ENCODE measurements at places on chromosomes 4 and X.

DNA sequence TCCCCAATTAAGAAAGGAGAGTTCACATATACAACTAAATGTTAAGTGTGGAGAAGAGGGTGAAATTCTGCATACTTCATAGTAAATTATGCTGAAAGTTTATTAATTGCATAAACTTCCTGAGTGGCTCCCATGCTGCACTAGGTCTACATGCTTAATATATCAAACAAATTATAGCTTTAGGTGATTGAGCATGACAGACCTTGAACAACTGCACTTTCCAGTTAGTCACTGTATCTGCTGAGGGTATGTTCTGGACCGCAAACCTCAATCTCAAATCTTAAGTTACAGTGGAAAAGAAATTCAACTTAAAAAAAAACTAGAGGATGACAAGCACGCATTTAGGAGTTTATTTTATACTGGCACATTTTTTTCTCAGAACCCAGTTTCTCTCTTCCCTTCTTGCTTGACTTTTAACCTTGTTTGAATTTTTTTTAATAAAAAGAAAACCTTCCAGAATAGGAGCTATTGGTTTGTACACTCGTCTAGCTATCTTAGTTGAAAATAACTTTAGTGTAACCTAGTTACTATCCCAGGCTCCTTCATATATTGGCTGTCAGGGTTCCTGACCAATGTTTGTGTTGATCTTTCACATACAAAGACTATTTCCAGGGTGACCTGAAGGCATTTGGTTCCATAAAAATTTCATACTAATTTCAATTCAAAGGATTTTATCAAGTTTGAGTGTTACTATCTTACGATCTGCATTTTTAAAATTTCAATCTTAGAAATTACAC lies 10.2 kb upstream of the FAM120C start:
- DNase-seq = no peak

GRCh38 chr4:111650146-111650545 lies 495.1 kb upstream of the FAM241A start:
- DNase-seq = no peak

GRCh38 chr4:129994715-129995114 lies 898.8 kb downstream of the C4orf33 start:
- DNase-seq = no peak

- DNase-seq = no peak
These were observed 36.5 kb upstream of the PPM1K start for GRCh38 chr4:88320780-88321373.

DNA sequence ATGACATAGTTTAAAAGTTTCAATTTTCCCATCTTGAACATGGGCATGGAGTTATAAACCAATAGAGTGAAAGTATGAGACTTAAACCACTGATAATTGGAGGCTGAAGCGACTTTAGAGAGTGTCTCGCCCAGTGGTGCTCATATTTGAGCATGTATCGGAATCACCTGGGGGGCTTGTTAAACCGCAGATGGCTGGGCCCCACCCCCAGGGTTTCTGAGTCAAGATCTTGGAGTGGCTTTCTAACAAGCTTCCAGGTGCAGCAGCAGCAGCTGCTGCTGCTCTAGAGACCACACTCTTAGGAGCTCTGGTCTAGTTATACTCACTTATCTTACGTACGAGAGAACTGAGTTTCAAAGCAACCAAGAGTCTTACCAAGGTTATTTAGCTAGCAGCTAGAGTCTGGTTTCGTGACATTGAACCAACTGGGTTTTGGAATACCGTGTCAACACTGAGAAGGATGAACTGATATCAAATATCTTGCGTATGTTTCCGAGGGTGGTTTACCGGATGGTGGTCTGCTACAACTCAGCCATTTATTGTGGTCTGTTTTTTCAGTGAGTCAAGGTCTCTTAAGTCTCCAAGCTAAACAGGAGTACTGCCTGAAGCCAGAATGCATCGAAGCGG lies 5.9 kb downstream of the PHEX start:
- no peak for DNase-seq

GRCh38 chrX:39854772-39855747 lies 242.7 kb downstream of the BCOR start:
- DNase-seq = no peak

DNA sequence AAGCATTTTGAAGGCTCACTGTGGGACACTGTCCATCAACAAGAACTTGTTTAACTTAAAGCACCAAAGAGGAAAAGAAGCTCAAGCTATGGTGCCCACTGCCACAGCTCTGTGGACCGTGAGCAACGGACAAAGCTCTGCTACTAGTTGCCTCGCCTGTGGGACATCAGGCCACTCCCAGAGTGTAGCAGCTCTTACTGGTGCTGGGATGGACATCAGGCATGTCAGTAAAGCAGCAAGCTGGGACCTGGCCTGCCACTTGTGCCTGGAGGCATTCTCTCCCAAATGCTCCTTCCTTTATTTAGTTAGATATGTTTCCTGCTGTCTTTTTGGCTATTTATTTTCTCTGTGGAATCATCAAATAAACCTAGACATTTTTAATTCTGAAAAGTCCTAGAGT lies 46.7 kb downstream of the TMEM154 start:
- no peak for DNase-seq

DNA sequence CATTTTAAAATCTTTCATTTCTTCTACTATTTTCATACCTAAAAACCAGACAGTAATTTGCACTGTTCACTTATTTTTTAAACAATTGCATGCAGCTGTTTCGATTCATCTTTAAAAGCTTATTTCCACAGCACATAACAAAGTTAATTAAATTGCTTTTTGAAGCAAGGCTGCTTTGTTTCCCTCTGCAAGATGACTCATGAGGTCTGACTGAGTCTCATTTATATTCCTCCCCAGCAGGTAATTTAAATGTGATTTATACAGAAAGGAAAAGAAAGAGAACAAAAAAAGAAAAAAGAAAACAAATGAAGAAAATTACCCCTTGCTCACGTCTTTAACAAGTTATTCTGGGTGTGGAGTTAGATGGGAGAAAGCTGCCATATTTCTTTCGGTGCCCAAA lies 22.8 kb downstream of the VMA21 start:
- DNase-seq = no peak

DNA sequence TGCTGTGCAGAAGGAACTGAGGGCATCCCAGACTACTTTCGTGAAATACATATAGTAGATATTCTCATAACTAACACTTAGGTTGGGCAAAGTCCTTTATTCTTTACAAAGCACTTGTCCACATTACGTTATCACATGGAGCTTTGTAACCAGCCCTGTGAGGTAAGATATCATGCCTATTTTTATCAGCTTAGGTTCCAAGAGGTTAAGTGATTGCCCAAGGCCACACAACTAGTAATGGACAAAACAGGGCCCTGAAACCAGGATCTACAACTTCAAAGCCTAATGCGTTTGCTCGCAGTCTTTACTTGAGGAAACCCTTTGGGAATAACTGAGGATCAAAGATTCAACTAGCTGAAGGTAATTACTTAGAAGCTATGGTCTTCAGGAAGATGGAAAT lies 261.5 kb downstream of the GPC3 start:
- DNase-seq = no peak

GRCh38 chrX:47648376-47648775 lies 2.0 kb downstream of the ELK1 start:
- no peak for DNase-seq

DNA sequence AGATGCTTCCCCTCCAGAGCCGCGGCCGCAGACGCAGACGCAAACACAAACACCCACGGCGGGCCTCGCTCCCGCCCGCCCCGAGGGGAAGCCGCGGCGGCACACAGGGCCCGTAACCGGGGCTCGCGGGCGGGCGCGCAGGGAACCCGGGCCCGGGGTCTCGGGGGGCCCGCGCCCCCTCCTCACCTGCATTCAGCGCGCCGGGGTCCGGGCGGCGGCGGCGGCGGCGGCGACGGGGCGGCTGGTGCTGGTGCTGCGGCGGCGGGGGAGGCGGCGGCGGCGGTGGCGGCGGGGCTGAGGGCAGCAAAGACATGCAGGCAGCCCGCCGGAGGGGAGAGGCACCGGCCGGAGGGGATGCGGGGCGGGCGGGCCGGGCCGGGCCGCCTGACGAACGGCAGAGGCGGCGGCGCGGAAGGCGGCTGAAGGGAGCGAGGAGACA lies 255 bp upstream of the CNOT6L start:
- DNase-seq = peak; percentile 2

GRCh38 chr4:19417256-19417655 lies 834.4 kb upstream of the SLIT2 start:
- no peak for DNase-seq

GRCh38 chr4:176274441-176274840 lies 5.4 kb upstream of the ASB5 start:
- DNase-seq = no peak

GRCh38 chrX:73868916-73869315 lies 305.9 kb downstream of the CHIC1 start:
- DNase-seq = no peak

DNA sequence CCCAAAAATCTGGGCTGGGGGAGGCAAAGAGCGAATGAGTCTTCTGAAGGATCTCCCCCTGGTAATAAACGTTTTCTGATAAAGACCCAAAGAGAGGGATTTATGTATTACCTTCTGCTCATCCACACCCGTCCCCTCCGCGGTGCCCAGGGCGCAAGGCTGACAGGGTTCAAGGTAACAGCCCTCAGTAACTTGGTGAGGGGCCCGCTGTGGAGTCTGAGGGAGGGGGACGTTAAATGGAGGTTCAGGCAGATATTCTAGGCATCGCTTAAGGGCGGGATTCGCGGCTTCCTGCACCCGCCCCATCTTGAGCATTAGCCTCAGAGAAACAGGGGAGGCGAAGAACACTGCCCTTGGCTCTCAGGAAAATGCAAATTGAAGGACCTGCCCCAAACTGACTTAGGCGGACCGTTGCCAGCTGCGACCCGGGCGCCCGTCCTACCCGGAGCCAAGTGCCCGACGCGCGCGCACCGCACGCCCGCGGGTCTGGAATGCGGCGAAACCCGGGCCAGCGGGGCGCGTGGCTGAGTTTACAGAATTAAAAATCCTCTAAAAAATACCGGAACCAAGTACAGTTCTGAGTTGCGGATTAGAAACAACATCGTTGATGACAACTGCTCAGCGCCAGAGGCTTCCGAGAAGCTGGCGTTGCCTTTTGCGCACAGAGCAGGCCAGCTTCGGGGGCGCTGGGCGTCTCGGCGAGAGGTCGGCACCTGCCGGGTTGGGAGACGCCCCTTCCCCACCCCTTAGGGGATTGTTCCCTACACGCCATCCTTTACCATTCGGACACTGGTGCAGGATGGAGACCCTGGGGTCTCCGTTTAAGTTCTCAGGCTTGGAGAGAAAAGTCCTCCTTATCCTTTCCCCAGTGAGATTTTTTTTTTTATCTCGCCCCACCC lies 2.8 kb downstream of the HELT start:
- DNase-seq = no peak

DNA sequence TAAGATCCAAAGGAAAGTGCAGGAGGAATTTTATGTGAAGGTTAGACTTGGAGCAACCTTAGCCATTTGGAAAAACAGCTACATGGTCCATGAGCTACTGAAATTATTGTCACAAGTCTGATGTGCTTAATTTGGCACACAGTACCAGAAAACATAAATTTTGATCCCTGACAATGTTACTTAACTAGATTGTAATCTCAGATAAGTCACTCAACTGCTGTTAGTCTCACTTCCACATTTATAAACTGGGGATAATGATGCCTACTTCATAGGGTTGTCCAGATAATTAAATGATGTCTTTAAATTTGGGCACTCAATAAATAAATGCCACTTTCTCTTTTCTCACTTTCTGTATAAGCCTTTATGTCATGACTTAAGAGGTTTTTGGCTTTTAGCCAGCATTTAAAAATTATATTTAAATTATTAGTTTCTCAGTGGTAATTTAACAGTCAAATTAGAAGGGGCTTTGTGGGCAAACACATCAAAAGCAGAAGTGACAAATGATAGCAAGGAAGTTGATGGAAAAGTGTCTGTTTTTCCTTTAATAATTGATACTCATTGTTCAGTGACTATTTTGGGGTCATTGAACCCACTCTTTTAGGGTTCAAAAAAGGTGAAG lies 58.3 kb downstream of the PAQR3 start:
- no peak for DNase-seq

- DNase-seq = no peak
These were observed 68.6 kb downstream of the BMP15 start for GRCh38 chrX:50978920-50979682.

DNA sequence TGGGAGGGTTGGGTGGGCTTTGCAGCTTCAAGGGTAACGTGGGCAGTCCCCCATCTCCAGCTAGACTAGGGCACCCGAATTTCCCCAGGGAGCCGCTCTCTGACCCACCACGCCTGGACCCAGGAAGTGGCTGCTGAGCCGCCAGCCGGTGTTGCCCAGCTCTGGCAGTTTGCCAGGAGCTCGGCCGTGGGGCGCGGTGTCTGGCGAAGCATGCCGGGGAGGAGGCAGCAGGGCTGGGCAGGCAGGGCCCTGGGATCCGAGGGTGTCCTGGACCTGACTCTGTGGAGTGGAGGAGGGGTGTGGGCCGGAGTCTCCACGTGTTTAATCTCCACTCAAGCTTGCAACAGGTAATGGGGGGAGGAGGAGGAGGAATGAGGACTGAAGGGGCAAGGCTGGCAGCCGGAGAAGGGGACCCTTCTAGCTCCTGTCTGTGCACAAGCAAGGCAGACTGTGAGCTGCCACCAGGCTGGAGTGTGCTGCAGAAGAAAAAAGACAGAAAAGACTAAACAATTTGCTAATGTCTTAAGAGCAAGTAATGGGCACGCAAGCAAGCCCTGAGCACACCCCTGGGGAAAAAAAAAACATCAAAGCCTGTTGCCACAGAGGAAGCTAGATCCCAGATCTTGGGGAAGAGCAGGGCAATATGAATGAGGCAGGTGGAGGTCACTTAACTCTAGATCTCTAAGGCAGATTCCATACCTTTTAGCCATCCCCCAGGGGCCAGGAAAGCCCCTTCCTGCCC lies 2.4 kb downstream of the LONRF3 start:
- no peak for DNase-seq

DNA sequence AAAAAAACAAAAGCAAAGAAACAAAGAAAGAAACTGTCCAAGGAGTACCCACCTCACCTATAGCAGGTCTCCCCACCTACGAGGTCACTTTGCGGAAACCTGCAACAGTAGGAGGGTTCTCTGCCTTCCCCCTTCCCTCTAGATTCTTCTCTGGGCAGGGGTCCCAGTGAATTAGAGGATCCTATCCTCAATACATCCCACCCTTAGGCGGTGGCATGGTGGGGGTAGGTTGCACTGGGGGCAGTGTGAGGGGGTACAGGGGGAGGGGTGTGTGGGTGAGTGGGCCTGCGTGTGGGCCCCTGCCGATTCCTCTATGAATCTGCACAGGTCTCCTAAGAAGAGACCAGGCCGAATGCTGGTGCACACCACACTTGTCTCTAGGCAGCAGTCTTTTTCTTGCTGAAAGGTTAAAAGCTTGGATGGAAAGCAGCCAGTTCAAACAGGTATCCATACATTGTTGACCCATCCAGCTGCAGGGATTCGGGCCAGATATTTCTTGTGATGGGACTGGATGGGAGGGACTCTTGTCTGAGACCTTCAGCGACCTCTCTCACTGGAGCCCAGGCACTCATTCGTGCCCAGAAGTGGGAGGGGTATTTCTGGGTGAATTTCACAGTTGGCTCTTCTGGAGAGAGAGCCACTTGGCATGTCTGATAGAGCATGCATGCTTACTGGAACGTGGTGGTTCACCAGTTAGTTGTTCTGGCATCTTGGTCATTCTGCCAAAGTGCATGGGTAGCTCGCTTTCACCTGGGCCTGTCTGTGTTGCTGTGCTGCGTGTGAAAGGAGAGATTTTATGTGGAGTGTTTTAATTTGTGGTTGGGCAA lies 65.6 kb downstream of the NBDY start:
- DNase-seq = no peak

Data from T47D (cell line).